ENCODE measurements at places on chromosomes 6 and 20.

- no peak for DNase-seq
These were observed 459.4 kb upstream of the JARID2 start for GRCh38 chr6:14786455-14786854.

- no peak for DNase-seq
These were observed 245.3 kb downstream of the EPM2A start for GRCh38 chr6:145490068-145490467.

GRCh38 chr6:123869334-123869733 is 65.7 kb downstream of the NKAIN2 start:
- DNase-seq = no peak

- no peak for DNase-seq
These were observed at the start of gene NINL for GRCh38 chr20:25584905-25585704. Gene NINL, minus strand, starts transcription at chr20:25585531. Its CDS starts 58,944 bp downstream, at chr20:25526587.

DNA sequence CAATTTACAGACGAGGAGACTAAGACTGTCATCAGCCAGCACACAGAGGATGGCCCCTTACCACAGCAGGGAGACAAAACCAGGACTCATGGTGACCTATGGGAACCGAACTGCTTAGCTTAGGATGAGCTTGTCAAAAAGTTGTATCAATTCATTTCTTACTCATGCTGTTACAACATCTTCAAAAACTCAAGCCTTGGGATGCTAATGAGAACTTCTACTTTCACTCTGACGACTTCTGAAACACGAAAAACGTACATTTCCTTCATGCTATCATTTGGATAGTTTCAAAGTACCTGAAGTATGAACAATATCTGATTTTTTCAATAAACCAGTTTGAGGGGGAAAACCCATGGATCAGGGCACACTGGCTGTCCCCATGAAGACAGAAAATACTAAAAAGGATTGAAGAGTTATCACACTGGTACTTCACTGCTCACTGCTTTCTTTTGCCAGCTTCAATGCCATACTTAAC is 31.9 kb downstream of the HIVEP2 start:
- no peak for DNase-seq

GRCh38 chr6:169472786-169473416 is 219.3 kb upstream of the THBS2 start:
- DNase-seq = no peak

GRCh38 chr20:6055161-6055783 is 1.4 kb upstream of the LRRN4 start:
- DNase-seq = no peak

DNA sequence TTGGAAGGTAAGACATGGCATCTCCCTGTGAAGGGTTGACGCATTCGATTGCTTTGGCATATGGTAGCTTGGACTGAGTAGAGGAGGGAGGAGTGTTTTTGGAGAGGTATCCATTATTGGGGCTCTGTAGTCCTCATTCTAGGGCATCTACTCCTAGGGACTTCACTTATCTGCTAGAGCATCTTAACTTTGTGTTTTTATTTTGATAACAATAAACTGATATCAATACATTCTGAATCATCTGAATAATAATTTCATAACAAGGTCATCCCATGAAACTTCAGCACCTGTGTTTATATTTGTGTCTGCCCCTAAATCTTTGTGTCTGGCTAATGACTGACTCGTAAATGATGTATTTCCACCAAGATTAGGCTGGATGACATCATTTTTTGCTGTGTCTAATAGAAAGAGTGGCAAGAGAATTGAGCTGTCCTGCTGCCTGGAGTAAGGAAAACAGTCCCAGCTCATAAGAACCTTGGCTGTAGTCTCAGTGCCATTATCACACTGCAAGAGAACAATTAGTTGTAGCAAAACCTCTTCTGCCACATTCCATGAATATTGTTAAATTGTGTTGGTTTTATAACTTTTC is 288.5 kb downstream of the PRL start:
- no peak for DNase-seq

GRCh38 chr20:1123666-1124065 is 5.3 kb downstream of the PSMF1 start:
- DNase-seq = no peak

DNA sequence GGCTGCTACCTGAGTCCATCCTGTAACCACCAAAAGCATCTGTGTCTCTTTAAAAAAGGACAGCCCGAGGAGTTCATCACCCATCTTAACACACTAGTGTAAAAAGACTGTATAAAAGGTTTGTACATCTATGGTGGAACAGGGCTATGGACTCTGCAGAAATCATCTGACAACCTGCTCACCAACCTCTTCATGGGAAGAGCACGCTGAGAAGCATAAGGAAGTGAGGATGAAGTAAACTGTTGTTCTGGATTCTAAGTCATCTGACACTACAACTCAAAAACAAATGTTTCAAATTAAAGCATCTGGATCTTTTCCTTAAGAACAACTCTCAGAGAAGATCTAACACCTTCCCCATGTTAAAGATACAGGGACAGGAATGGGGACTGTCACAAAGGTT is 5.4 kb downstream of the IFNGR1 start:
- no peak for DNase-seq

GRCh38 chr6:168908887-168909286 is 344.8 kb downstream of the THBS2 start:
- no peak for DNase-seq

GRCh38 chr20:32201977-32202363 is 5.6 kb downstream of the PLAGL2 start:
- DNase-seq = no peak

GRCh38 chr6:52059821-52060220 is 27.6 kb downstream of the PKHD1 start:
- DNase-seq = no peak

DNA sequence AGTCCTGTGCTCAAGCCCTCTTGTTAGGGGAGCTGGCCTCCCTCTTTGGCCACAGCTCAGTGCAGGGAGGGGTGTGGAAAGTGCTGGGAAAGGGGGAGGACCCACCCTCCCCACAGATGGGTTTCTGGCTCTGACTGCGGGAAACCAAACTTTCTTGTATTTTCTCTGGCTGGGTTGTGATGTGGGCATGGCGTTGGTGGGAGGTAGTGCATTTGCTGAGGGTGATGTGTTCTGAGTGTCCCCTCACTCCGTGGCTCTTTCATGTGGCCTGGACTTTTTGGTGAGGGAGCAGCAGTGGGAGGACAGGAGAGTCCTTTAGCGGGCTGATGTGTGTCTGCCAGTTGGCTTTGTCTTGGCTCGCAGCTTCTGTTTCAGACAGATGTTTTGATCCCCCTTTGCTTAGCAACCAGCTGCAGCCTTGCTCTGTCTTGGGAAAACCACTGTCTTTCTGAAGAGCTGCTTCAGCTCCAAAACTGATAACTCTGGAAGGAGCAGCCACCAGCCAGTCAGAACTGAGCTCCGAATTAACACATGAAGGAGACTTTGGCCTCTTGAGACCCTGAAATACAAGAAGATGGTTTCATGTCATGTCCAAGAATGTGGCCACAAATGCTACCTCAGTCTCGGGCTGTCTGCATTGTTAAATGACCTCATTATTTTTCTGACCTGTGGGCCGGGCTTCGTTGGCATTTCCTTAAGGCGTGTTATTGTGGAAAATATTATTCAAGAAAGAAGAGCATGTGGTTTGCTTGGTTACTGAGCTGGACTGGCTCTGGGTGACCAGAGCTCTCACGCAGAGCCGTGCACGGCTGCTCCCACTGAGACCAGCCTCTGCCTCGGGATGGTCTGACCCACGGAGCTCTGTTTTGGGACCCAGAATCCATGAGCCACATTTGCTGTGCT is 21.5 kb downstream of the SYNJ2 start:
- DNase-seq = no peak

DNA sequence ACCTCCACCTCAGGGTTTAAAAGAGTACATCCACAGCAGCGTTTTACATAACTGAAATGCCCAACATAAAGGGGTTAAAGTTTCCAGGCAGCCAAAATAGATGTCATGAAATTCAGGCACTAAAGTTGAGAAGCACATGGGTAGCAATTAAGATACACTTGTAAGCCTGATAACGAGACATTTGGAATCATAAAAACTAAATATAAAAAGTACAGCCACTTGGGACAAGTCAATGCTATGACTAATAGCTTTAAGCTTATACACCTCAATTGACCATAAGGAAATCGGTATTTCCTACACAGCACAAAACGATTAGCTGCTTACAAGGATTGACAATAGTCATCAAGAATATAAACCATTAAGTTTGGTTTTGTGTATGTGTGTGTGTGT is 11.8 kb downstream of the LOC128125822 start:
- no peak for DNase-seq

- no peak for DNase-seq
These were observed 274.1 kb downstream of the CLIC5 start for GRCh38 chr6:45741437-45742171.

GRCh38 chr6:100376103-100376502 is 88.6 kb downstream of the SIM1 start:
- DNase-seq = no peak

DNA sequence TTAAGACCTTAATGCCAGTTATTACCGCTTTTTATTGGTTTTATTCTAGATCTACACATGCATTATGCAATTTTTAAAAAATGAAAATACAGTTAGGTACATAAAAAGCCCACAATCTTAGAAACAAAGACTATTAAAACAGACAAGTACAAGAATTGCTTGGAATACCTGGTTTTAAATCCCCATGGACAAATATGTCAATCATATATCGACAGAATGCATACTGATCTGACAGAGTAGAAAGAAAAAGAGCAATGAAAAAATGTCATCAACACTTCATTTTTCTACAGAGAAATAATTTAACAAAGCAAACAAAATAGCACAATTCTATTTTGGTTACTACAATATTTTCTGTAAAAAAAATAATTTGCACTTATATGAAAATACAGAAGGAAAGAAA is 139.7 kb downstream of the TRDN start:
- no peak for DNase-seq

DNA sequence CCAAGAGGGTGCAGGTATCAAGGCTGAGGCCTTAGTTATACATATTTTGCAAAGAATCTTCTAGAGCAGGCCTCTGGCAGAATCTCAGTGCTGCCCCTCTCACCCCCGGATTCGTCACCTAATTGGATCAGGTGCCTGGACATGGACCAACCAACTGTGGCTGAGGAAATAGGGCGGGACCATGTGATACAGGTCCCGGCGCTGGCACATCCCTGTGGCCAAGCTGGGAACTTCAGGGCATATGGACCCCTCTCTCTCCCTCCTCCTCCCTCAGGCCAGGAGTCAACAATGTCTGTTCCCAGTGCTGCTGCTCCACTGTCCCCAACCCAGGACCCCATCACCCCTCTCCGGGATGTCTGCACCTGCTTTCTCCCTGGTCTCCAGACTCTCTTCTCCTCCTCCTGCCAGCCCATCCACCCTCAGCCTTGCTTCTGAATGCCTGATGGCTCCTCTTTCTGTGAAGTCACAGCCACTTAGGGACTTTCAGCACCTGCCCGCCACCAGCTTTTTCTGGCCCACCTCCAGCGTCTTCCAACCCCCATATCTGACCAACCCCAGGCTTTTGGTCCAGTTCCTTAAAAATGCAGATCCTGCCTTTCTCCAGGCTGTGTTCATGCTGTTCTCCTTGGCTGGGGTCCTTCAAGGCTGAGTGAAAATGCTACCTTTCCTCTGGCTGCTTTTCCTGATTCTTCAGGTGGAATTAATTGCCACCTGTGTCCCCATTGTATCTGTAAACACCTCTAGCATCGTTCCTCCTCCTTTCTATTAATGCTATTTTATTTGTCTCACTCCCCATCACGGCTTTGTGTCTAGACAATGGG is 19.0 kb upstream of the MLN start:
- no peak for DNase-seq

GRCh38 chr6:113723182-113723581 is 134.0 kb upstream of the MARCKS start:
- no peak for DNase-seq

DNA sequence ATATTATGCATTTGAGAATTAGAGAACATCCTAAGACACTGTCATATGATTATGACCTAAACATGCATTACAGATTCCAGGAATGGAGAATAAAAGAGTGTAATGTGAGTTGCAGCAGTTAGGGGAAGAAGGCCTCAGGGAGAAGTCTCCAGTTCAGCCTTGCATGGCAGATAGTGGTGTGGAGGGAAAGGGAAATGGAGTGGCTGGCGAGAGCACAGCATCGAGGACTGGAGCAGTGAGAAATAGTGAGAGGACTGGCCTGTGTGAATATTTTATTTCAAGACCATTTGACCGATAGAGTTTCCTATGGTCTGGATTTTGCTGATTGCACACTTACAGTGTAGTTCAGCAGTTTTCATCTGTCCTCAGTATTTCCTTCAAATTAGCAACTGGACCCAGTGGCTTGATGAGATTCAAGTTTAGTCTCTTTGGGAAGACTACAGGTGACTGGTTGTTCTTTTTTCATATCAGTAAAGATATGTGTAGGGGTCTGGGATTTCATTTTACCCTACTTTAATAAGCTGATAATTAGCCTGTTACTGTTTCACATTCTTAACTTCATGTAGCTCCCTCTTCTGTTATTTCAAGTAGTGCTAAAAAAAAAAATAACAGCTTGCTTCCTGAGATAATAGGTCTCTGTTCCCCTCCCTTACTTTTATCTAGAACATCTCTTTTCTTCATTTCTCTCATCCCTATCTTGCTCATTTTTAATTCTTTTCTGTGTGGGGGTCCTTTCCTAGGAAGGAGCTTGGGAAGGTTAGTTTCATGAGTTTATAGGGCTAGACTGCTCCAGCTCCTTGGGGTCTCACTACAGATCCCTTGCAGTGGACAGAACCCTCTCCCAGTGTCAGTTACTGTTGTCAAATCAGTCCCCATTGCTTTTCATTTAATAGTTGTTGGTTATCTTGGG is 27.9 kb downstream of the BLTP3A start:
- DNase-seq = no peak

- DNase-seq = peak; percentile 97
These were observed 6.1 kb downstream of the MANBAL start for GRCh38 chr20:37295595-37295994.

GRCh38 chr6:3397229-3398164 is 59.4 kb downstream of the SLC22A23 start:
- DNase-seq = no peak

GRCh38 chr20:4573564-4574355 is 147.9 kb upstream of the PRND start:
- peak; percentile 75 for DNase-seq

GRCh38 chr6:136252441-136252840 is 2.3 kb upstream of the MTFR2 start:
- DNase-seq = no peak

DNA sequence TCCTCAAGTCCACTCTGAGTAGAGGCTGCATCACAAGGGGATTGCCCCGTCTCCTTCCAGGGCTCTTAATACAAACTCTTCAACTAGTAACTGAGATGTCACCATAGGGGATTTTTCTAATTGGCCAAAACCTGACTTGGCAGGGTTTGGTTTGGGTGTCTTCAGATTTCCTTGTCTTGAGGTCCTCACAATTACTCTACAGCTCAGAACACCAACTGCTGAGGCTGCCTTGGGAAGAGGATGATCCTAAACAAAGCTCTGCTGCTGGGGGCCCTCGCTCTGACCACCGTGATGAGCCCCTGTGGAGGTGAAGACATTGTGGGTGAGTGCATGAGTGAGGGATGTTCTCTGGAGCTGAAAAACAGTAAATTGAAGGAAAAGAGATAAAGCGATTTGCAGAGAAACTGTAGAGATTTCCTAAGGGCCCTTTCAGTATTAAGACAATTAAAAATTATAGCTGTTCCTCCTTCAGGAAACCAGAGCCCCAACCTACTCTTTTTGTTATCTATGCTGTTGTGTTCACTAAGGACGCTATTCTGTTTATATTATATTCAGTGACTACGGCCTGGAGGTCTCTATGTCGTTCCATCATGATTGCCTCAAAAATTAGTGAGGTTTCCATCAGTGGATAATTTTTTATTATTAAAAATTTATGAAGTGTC is at the start of gene HLA-DQA1:
TSS of gene HLA-DQA1 (plus strand) at position 188 of the 662 bp plus-strand sequence. CDS start at position 241, 53 bp downstream.
- DNase-seq = no peak

Data from epithelial cell of prostate (primary cell).